ENCODE measurements at places on chromosomes 3 and 15.

DNA sequence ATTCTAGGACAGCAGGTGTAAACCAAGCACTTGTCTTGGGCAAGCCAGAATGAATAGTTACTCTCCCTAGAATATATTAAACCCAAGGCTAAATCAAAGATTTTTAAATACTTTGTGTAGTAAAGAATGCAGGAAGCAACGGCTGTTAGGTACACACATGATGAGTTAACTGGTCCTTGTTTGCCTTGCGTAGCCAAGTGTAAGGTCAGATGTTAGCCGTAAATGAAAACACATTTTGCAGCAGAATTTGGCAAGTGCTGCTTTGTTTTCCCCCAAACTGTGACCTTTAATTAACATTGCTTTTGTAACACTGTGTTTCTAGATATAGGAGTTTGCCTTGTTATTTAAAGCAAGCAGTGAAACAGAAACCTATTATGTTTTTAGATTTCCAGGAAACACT is 368.7 kb downstream of the IL5RA start:
- no peak for DNase-seq

- no peak for DNase-seq
Measured at GRCh38 chr3:87053553-87053952, 62.6 kb upstream of the VGLL3 start.

- no peak for DNase-seq
Measured at GRCh38 chr3:129656659-129657247, 50.3 kb upstream of the PLXND1 start.

GRCh38 chr3:185779461-185779860 is 45.4 kb downstream of the IGF2BP2 start:
- DNase-seq = no peak

DNA sequence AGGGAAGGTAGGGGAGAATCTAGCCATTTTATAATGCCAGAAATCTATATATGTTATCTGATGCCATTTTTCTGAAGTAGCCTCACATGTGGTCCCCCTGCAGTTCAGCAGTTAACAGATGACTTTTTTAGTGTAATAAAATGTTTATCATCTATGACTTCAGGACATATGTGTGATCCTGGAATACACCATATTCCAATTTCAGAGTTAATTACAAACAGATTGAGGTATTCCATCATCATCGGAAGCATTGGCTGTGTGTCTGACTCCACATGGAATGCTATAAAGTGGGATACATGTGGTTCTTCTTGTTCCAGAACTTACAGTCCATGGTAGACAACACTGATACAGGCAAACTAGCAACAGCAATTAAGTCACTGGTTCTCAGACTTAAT is 45.9 kb upstream of the LIMD1 start:
- DNase-seq = no peak

- DNase-seq = no peak
Measured at GRCh38 chr3:119343719-119344118, 49.5 kb downstream of the ARHGAP31 start.
